Bronchial smooth muscle cell (primary cell): ENCODE measurements at places on chromosomes 3 and 15. TPM values are rescaled to one million over a fixed set of nuclear protein-coding genes. Genes with fewer than 3 reads are reported as not detected.

Gene CDCP1
- 1.4 and 5.5 TPM in 2 replicates for total RNA-seq

Gene OCA2
- total RNA-seq, result not detected in 2 replicates

Gene IP6K1
- total RNA-seq, result 23.2 and 31.9 TPM in 2 replicates

Gene VPS8
- total RNA-seq, result 65.9 and 74.2 TPM in 2 replicates

Gene FES
- total RNA-seq, result 30.7 and 52.2 TPM in 2 replicates

Gene RBSN
- 19.2 and 23.6 TPM in 2 replicates for total RNA-seq

Gene ABI3BP
- total RNA-seq, result 3.5 and 12.0 TPM in 2 replicates

Gene KNG1
- not detected in 2 replicates for total RNA-seq

Gene EPHB1
- 0.34 and 0.63 TPM in 2 replicates for total RNA-seq

Gene MKRN3
- total RNA-seq, result 0.09 and 0.32 TPM in 2 replicates

Gene CCR5
- not detected in 2 replicates for total RNA-seq
